Natural killer cell (primary cell): ENCODE measurements at places on chromosomes 1 and 21. TPM values are rescaled to one million over a fixed set of nuclear protein-coding genes. Genes with fewer than 3 reads are reported as not detected.
A peak's percentile ranks its signal among the peaks of the same experiment; 100 is the strongest.

The PCAT6 gene
- total RNA-seq: 1.1 TPM

DNA sequence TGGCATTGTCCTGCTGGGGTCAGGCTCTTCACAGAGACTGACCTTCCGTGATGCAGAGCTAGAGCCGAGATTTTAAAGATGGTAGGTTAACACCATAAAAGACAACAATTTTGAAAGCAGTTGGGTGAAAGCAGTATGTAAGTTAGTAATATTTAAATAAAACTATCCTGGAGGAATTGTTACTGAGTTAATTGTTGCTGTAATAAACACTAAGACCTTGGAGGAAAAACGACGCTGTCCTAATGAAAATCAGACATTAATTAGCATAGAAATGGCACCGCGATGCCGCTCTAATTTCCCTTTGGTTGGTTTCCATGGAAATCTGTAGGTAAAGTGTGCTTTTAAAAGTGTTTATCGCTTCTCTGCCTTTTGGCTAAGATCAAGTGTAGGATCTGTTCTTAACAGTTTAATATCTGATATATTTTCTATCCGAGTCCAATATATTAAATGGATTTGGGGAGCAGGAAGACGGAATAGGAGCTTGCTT lies 745 bp upstream of the ANP32E start:
- no peaks in the 10 kb centered on the region for H3K36me3 ChIP-seq
- no peak for DNase-seq
- no peaks in the 10 kb centered on the region for H3K27me3 ChIP-seq
- H3K27ac ChIP-seq: no peak overlapping the region
- H3K4me1 ChIP-seq: peaks cover 14% of the 10 kb centered on the region
- H3K4me3 ChIP-seq: peak overlapping the region; percentile 67

The CITED4 gene
- total RNA-seq: 3.5 TPM

DNA sequence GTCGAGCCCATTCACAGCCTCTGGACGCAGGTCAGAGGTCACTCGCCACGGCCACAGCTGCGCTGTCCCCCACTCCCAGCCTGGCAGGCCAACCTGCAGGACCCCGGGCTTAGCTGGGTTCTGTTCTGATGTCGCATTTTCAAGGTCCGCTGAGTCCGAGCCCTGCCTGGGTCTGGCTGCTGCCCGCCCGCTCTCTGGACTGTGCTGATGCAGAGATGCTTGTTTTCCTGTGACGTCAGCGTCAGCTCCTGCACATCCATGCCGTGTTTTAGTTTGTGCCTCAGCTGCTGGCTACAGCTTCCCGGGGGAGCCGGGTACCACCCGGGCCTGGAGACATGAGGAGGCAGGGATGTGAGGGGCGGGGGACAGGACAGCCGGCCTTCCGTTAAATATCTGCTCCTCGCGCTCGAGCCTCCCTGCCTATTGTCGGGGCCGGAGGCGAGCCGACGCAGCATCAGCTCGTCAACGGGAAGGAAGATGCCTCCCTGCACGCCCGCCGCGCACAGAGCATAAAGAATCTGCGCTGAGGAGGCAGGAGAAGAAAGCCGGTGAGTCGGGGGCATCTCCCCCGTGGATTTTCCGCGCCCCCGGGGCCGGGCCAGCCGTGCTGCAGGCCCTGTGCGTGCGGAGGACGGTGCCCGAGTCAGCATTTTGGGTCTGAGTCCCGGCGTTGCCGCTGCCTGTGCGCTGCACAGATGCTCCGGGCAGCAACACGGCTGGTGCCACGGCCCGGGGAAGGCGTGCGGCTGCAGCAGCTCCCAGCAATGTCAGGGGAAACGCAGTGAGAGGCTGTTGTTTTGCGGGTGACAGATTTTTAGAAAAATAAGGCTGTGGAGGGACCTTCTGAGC lies 23.4 kb downstream of the PRKCZ start:
- no peaks in the 10 kb centered on the region for H3K27me3 ChIP-seq
- DNase-seq: no peak
- H3K27ac ChIP-seq: no peak overlapping the region
- no peaks in the 10 kb centered on the region for H3K4me1 ChIP-seq
- no peaks in the 10 kb centered on the region for H3K36me3 ChIP-seq
- no peak overlapping the region for H3K4me3 ChIP-seq

- peaks cover 11% of the 10 kb centered on the region for H3K4me1 ChIP-seq
- peaks cover 15% of the 10 kb centered on the region for H3K27me3 ChIP-seq
- H3K4me3 ChIP-seq: no peak overlapping the region
- H3K36me3 ChIP-seq: no peaks in the 10 kb centered on the region
- no peak overlapping the region for H3K27ac ChIP-seq
Measured at GRCh38 chr21:33412832-33413519, 9.8 kb downstream of the IFNGR2 start.

DNA sequence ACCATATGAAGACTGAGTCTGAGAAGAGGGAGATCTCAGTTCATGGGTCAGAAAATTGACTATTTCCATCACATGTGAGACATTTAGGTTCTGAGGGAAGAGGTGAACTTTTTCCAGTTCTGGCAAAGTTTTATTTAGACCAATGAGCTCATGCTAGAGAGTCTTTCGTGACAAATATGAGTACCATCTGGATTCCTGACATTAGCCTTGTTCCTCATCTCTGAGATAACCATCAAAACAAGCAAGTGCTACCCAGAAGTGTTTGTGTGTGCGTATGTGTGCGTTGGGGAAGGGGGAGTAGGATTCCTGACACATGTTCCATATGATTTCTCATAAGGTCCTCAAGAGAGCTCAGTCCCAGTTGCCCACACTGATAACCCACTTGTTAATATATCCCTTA lies 120.6 kb downstream of the FASLG start:
- no peaks in the 10 kb centered on the region for H3K4me1 ChIP-seq
- no peak overlapping the region for H3K4me3 ChIP-seq
- no peak overlapping the region for H3K27ac ChIP-seq

DNA sequence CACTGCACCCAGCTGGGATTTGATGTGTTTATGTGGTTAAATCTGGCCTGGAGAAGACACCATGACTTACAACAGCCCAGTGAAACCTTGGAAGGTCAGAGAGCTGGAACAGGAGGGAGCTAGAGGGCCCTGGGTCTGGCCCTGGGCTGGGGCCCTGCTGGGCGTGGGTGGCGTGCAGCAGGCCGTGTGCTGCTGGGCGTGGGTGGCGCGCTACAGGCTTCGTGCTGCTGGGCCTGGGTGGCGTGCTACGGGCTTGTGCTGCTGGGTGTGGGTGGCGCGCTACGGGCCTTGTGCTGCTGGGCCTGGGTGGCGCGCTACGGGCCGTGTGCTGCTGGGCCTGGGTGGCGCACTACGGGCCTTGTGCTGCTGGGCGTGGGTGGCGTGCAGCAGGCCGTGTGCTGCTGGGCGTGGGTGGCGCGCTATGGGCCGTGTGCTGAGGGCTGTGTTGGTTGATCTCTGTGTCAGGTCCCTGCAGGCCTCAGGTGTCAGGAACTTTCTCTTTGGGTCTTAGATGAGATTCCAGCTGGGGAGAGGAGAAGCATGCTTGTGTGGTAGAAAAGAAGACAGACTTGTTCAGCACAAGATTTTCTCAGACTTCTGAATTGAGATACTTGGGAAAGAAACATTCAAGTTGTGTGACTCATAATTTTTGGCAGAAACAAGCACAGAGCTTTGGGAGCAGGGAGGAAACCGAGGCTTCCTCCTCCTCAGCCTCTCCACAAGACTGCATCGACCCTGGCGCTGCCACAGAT lies 66.0 kb downstream of the COL18A1 start:
- no peak overlapping the region for H3K27ac ChIP-seq
- no peak overlapping the region for H3K4me3 ChIP-seq
- no peaks in the 10 kb centered on the region for H3K36me3 ChIP-seq
- H3K27me3 ChIP-seq: no peaks in the 10 kb centered on the region

- H3K36me3 ChIP-seq: no peaks in the 10 kb centered on the region
- H3K4me1 ChIP-seq: peaks cover 40% of the 10 kb centered on the region
Measured at GRCh38 chr1:154466921-154467417, 35.0 kb upstream of the TDRD10 start.

The POU3F1 gene
- total RNA-seq: 0.15 TPM

DNA sequence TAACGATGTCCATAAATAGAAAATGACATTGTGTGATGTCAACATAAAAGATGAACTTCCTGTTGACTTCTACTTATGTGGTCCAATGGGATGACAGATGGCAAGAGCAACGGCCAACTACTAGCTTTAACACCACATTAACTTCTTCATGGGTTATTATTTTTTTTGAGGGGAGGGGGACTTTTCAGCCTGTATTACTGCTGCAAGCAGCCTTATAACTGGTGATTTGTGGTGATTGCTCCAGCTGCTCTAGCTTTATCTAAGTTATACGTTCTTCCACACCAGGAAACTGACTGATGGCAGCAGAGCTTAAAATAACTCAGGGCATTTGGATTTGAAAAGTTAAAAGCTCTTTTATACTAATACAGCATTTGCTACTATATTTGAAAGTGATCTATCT lies 228.8 kb upstream of the B3GALT2 start:
- H3K36me3 ChIP-seq: no peaks in the 10 kb centered on the region
- H3K4me3 ChIP-seq: no peak overlapping the region
- H3K27me3 ChIP-seq: no peaks in the 10 kb centered on the region
- DNase-seq: no peak
- H3K27ac ChIP-seq: no peak overlapping the region

DNA sequence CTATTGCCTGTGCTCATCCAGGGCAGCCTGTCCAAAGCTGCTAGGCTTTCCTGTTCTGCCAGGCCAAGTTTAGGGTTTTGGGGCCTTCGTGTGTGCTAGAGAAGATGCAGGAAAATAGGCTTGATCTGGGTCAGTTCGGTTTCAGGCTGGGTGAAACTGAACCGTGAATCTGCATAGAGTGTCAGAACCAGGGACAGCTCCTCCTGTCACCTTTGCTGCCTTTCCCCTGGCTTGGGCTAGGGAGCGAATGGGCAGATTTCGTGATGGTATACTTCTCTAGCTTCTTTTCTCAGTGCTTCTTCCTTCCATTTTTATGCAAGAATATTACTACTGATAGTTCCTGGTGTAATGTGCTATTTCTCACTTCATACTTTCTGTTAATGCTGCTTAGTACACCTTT lies 6.0 kb upstream of the AGO1 start:
- H3K27ac ChIP-seq: no peak overlapping the region
- H3K27me3 ChIP-seq: no peaks in the 10 kb centered on the region
- H3K4me1 ChIP-seq: no peaks in the 10 kb centered on the region
- no peak for DNase-seq
- H3K36me3 ChIP-seq: no peaks in the 10 kb centered on the region

The NBPF26 gene
- total RNA-seq: 3.3 TPM

GRCh38 chr1:215292932-215293331 lies 210.4 kb downstream of the KCNK2 start:
- H3K4me1 ChIP-seq: no peaks in the 10 kb centered on the region
- H3K36me3 ChIP-seq: no peaks in the 10 kb centered on the region
- no peak overlapping the region for H3K4me3 ChIP-seq
- H3K27me3 ChIP-seq: no peaks in the 10 kb centered on the region

DNA sequence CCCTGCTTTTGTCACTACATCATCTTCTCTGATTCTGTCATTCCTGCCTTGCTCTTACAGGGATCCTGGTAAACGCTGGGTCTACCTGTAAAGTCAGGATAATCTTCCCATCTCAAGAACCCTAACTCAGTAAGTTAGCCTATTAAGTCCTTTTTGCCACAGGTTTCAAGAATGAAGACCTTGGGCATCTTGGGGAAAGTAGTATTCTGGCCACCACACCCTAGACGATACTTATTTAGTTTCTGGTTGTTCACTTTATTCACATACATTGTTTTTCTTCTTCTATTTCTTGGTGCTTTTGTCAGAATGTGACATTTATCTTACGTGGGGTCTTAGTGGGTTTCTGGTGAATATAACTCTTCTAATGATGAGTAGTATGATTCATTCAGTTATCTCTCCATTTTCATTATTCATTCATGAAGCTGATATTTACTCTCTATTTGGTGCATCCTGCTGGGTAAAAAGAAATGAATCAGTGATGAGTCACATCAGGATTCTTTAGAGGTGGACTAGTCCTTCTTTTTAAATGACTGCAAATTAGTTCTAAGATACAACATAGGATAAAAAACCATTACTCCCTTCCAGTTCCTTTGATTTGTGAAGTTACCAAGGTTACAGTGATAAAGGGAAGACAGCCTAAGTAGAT lies 514.4 kb upstream of the B3GALT2 start:
- no peak overlapping the region for H3K27ac ChIP-seq
- DNase-seq: no peak
- no peaks in the 10 kb centered on the region for H3K27me3 ChIP-seq

DNA sequence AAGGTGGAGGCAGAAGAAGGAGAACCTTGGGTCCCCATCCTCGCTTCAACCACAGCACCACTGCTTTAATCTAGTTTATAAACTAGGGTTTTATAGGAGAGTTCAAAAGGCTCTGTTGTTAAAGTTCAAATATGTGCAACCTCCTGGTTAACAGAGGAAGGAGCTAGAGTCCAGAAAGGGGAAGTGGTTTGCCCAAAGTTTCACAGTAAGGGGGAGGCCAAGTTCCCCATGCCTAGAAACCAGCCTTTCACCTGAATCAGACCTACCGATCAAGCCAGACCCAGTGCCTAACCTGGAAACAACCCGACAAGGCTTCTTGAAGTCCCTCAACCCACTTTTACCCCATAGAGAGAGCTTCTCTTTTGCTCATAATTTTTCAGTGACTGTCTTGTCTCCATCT lies 106.5 kb downstream of the PLPP3 start:
- DNase-seq: no peak
- no peak overlapping the region for H3K27ac ChIP-seq
- peaks cover 13% of the 10 kb centered on the region for H3K4me1 ChIP-seq
- H3K4me3 ChIP-seq: no peak overlapping the region

GRCh38 chr1:19113697-19114092 lies 96.4 kb downstream of the UBR4 start:
- no peak overlapping the region for H3K4me3 ChIP-seq
- H3K27me3 ChIP-seq: no peaks in the 10 kb centered on the region
- DNase-seq: peak; percentile 60

The LRRN2 gene
- total RNA-seq: 0.27 TPM

DNA sequence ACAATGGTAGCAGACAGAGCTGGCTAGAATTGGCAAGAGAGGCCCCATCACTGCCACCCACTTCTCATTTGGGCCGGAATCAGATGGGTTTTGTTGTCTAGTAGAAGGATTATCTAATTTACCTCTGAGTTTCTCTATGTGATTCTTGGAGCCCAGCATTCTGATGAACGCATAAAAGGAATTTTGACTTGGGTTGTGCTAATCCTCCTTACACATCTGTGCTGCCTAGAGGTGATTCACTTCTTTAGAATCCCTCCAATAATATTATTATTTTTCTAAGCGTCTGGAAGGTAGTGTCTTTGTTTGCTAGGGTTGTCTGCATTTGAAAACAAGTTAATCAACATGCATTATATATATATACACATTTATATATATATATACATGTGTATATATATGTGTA lies 118.1 kb downstream of the RUNX1 start:
- H3K36me3 ChIP-seq: no peaks in the 10 kb centered on the region
- no peak overlapping the region for H3K27ac ChIP-seq
- no peak overlapping the region for H3K4me3 ChIP-seq
- H3K27me3 ChIP-seq: no peaks in the 10 kb centered on the region
- peaks cover 21% of the 10 kb centered on the region for H3K4me1 ChIP-seq

- no peaks in the 10 kb centered on the region for H3K36me3 ChIP-seq
- peaks cover 21% of the 10 kb centered on the region for H3K27me3 ChIP-seq
- no peak overlapping the region for H3K27ac ChIP-seq
- no peak for DNase-seq
Measured at GRCh38 chr1:200895443-200895789, 716 bp downstream of the INAVA start.

- no peaks in the 10 kb centered on the region for H3K36me3 ChIP-seq
- peaks cover 13% of the 10 kb centered on the region for H3K27me3 ChIP-seq
- peak overlapping the region; percentile 26 for H3K4me3 ChIP-seq
- H3K27ac ChIP-seq: no peak overlapping the region
Measured at GRCh38 chr1:21651214-21652042, 17.7 kb downstream of the RAP1GAP start.

GRCh38 chr1:156146769-156147405 lies 6.5 kb upstream of the SEMA4A start:
- no peaks in the 10 kb centered on the region for H3K27me3 ChIP-seq
- H3K4me1 ChIP-seq: peaks cover 58% of the 10 kb centered on the region
- DNase-seq: no peak
- H3K4me3 ChIP-seq: no peak overlapping the region
- no peaks in the 10 kb centered on the region for H3K36me3 ChIP-seq

The CFHR5 gene
- total RNA-seq: not detected
